Calu3 (cell line): ENCODE measurements at places on chromosomes 5 and 9. TPM values are rescaled to one million over a fixed set of nuclear protein-coding genes. Genes with fewer than 3 reads are reported as not detected.

EGFLAM gene
- not detected in 2 replicates for total RNA-seq

DNA sequence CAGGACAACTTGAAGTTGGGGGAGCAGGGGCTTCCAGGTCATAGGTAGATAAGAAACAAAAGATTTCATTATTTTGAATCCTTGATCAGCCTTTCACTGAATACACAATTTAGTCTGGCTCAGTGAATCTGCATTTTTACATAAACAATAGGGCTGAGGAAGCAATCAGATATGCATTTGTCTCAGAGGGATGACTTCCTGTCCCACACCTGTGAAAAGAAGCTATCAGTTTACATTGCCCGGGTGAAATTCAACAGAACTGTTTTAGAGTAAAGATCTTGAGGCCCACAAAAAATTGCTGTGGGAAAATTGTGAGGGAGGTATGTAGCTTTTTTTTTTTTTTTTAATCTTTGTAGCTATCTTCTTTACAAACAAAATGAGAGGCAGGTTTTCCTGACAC is 38.3 kb downstream of the DNAJB5 start:
- no peak for DNase-seq

DNA sequence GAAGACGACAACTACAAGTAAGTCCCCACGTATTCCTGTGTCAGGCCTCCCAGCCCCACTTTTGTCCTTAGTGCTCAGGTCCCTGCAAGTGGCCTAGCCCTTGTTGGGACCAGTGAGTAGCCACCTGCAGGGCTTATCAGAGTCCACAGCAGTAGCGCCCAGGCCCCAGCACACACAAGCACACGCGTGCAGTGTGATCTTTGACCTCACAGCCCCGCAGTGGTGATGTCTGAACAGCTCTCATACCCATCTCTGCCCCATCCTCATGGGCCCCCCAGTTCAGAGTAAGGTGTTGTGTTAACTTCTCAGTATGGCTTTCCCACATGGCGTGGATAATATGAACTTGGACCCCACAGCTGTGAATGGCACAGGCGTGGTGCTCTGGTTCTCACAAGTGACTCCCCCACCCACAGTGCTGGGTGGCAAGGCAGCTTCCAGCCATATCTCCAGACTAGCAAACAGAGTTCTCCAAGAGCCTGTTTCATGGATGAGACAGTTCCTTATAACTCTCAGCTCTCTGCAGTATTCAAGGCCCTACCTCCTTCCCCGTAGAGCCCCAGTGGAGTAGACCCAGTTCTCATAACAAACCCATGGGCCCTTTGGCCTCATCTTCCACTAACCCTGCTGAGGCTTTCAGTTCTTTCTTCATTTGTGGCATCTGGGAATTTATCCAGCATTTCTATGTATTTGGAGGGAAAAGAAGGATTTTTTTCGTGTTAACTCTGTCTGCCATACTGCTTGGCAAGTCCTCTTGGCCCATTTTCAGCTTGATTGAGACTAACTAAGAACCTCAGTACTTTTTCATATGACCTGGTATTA is 46.5 kb upstream of the ANGPTL2 start:
- no peak for DNase-seq

GRCh38 chr9:92970467-92970923 is 23.2 kb downstream of the FGD3 start:
- DNase-seq = no peak

AQP3 gene
- total RNA-seq = 4.6 and 10.4 TPM in 2 replicates

DNA sequence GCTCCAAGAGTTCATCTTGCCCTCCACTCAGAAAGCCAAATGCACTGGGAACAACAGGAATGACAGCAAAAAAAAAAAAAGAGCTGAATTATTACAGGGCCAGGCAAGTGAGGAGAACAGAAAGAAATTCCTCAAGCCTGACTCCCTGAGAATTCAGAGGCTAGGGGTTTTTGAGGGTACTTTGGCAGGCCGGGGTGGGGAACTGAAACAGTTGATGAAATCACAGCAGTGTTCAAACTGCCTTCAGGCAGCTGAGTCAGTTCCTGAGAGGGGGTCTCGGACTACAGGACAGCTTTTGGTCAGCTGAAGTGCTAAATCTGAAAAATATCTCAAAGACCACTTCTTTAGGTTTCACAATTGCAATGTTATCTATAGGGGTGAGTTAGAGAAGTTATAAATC is 419.4 kb downstream of the SEMA5A start:
- DNase-seq = no peak

DNA sequence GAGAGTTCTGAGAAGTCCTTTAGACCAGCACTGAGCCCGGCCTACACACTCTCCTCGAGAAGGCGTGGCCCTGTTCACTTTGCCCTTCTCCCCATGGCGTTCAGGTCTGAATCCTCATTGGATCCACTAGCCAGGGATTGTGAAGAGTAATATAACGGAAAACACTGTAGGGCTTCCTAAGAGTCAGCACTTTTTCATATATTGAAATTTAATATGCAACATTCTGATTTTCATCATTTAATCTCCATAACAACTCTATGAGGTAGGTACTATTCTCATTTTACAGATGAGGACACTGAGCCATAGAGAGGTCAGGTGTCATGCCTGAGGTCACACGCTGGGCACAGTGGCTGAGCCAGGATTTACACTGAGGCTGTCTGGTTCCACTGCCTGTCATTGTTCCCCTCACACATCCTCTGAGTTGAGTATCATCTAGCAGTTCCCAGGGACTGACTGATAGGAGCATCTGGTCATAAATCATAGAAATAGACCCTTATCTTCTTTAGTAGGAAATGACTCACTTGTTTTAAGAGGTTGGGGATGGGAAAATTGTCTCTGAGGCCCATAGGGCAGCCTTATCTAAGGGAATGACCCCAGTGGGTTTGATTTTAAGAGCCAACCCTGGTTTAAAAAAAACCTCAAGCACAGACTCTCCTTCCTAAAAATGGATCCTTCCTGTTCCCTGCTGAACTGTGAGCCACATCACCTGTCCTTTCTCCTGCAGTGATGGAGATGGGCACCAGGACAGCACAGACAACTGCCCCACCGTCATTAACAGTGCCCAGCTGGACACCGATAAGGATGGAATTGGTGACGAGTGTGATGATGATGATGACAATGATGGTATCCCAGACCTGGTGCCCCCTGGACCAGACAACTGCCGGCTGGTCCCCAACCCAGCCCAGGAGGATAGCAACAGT is 41.2 kb downstream of the THBS4 start:
- DNase-seq = no peak

GRCh38 chr5:154470137-154470536 is 7.9 kb downstream of the HAND1 start:
- DNase-seq = no peak

GRCh38 chr9:94817291-94818177 is 91.0 kb downstream of the AOPEP start:
- no peak for DNase-seq

INSL4 gene
- total RNA-seq = 0.44 and 0.54 TPM in 2 replicates

EDIL3 gene
- total RNA-seq = 0.07 and 0.24 TPM in 2 replicates

LVRN gene
- 0.14 and 0.71 TPM in 2 replicates for total RNA-seq

GRCh38 chr9:77523891-77524290 is 124.2 kb downstream of the GNA14 start:
- DNase-seq = no peak

- DNase-seq = no peak
These were observed 632.6 kb upstream of the COX7C start for GRCh38 chr5:85985167-85985566.

CDH18 gene
- total RNA-seq = not detected in 2 replicates

GRCh38 chr5:65825408-65826328 is 100.7 kb upstream of the ERBIN start:
- DNase-seq = no peak

DNA sequence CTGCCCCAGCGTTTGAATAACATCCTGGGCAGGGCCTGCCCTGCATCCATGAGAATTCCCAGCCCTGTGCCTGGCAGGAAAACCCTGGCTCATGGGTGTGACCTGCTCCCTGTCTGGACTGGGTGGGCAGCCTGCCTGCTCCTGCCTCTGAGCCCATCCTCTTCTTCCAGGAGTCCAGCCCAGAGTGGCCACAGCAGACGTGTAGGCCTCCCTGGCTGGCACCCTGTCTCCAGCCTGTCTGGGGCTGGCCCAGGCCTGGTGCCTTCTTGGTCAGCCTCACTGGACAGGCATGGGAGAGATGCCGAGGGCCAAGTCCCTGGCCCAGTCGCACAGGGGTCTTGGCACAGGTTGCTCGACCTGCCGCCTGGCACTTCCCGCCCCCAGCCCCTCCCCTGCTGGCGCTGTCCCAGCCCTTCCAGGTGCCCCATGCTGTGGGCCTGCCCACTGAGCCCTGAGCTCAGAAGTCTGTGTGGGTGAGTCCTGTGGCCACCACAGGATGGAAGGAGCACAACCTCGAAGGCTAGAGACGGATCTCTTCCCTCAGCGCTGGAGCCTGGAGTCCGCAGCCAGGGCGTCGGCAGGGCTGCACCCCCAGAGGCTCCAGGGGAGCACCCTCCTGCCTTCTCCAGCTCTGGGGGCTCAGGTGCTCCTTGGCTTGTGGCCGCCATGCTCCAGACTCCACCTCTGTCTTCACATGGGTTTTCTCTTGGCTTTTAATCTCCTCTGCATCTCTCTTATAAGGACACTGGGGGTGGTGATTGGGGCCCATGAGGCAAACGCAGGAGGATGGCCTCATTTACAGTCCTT is 11.8 kb upstream of the COL5A1 start:
- no peak for DNase-seq

- DNase-seq = no peak
These were observed 15.2 kb downstream of the UBAC1 start for GRCh38 chr9:135945969-135946368.

DNA sequence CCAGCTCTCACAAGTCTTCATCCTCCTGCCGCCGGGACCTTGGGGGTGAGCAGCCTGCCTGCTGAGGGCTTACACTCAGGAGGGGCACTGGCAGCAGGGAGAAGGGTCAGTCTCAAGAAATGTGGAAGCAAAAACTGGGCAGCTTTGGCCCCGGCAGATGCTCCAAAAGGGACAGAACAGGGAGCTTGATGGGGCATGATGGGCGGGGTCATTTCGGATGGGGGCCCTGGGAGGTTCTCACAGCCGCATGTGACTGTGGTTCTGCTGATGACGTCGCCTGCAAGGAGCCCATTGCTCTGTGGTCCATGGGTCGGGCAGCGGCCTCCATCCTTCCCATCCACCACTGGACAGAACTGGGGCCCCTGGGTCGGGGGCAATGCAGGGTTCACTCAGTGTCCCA is 76.6 kb downstream of the OLFM1 start:
- no peak for DNase-seq

GRCh38 chr5:171413153-171413910 is 6.1 kb upstream of the FGF18 start:
- no peak for DNase-seq

- no peak for DNase-seq
These were observed 393.0 kb downstream of the TMEM167A start for GRCh38 chr5:82684165-82684564.

SOX30 gene
- 0.09 TPM in 1 of 2 replicates, not detected in the other for total RNA-seq

PCDHAC2 gene
- total RNA-seq = 12.6 and 17.1 TPM in 2 replicates

UBQLN1 gene
- 108 and 121 TPM in 2 replicates for total RNA-seq
